ENCODE measurements at places on chromosomes 12 and 14.
A peak's percentile ranks its signal among the peaks of the same experiment; 100 is the strongest.

DNA sequence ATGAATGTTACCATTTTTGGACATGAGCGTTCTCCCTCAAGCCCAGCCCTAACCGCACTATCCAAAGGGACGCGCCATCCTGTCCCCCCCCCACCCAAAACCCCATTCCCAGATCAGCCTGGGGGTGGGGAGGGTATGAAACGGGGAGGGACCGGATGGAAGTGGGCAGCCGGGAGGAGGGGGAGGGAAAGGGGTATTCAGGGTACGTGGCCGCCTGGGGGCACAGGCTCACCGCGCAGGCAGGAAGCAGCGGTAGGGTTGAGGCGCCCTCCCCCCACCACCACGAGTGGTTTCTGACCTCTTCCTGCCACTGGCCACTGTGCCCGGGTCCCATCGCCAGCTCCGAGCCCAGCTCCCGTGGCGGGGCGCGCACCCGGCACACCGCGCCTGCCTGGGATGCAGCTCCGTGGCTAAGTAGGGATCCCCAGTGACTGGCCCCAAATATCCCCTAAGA, 1.4 kb downstream of the ACTN1 start:
- peak; percentile 47 for DNase-seq

DNA sequence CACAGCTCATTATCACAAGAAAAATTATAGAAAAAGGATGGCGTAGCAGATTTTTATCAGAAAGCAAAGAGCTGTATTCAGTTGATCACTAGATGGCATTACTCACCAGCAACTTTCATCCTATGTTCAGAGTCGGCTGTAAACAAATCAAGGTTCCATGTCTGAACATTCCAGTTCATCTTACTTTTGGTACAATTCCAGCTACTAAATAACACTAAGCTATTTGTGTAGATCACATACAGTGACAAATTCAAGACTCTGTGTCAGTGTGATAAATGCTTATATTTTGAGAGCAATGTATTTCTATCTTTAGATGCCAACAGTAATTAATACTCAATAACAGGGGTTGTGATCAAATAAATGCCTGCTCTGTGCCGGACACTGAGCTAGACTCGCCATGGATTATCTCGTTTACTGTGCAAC, 30.1 kb downstream of the NRDE2 start:
- no peak for DNase-seq

GRCh38 chr14:89549381-89550125, 132.5 kb upstream of the FOXN3 start:
- DNase-seq = no peak

DNA sequence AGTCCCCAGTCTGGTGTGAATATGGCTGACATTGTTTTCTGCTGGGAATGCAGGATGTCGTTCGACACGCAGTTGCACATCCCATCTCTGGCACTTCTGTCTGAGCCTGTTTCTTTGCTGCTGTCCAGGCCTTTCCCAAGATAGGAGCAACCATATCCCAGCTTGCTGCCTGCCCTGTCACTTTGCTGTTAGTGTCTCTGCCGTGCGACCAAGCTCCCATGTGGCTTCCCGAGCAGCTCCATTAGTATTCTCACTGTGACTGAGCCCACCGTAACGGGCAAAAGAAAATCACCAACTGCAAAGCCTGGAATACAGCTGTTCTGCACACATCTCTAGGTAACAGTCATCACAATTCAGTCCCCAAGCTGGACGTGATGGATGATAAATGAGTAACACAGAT, 66.0 kb upstream of the CPSF6 start:
- DNase-seq = no peak

- DNase-seq = no peak
These were observed 6.3 kb upstream of the MLXIP start for GRCh38 chr12:122072031-122072970.

DNA sequence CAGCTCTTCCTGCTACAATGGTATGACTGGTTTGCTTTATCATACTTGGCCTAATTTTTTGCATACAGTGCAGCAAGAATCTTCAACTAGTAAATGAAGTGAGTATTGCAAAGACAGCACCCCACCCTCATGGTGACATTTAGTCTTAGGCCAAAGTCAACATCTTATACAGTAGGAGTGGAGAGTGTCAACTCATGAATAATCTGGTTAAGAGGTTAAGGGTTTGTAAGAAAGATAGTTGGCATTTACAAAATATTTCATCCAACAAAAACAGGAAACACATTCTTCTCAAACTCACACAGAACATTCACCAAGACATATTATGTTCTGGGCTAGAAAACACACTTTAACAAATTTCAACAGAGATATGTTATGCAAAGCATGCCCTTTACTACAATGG, 2.2 kb upstream of the OAS1 start:
- DNase-seq = no peak

DNA sequence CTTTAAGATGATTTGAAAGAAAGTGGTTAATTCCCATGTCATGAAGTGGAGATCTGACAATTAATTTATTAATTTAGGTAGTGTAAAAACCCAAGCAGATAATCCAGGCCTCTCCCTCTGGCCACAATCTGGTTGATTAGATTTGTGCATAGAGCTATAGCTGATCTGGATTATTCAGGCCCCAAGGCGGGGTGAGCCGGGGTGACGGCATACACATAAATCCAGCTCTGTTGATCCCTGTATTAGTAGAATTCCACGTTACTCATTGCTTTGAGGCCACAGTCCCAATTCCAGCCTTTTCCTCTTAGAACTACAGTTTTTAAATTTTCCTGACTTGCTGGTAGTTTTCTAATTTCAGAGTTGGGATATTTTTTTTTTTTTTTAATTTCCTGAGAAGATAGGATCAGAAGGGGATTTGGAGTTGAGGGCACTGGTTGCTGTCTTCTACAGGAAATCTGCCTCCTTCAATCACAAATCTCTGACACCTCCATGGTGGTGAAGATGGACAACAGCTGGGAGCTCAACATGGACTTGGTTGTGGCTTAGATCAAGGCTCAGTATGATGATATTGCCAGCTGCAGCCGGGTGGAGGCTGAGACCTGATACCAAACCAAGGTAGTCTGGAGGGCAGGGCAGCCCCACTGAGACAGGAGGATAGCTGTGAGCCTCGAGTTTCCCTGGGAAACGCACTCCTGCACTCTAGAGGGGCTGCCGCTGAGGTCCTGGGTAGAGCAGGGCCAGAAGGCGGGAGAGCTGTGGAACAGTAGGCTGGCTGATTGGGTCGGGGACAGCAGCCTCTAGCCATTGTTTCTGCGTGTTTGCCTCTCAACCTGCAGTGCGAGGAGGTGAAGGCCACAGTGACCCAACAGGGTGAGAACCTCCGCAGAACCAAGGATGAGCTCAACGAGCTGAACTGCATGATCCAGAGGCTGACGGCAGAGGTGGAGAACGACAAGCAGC, 19.4 kb downstream of the KRT85 start:
- DNase-seq = no peak

DNA sequence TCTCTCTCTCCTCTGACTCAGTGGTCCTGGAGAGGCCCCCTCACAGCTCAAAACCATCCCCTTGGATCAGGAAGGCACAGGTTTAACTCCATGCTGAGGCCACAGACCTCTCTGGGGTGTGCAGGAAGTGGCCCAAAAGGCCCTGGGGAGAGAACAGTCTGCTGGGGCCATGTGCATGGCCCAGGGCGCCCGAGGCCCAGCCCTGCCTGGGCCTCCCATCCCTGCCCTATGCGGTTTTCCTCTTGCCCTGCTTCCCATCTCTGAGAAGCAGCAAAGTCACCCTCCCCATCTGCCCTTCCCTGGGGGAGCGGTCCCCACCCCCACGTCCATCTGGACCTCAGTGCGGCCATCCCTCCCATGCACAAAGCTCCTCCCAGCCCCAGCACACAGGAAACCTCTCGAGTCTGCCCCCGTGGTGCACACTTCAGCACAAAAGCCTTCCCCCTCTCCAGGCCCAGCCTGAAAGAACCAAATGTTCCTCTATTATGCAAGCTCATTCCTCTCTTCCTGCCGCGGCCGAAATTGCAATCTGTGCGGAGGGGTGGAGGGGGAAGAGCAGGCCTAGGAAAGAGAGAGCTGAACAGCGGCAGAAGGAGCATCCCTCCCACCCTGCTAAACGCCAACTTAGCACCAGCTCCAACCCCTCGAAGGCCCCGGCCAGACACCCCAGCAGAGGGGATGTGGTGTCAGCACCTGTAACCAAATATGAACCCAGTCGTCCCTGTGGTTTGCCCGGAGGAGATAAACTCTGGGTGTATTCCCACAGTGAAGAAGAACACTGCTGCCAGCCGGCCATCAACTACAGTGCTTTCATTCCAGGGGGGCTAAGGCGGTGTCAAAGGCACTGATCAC, 108.5 kb downstream of the SCARB1 start:
- DNase-seq = peak; percentile 54

- no peak for DNase-seq
These were observed 53.3 kb downstream of the KIF21A start for GRCh38 chr12:39389399-39390150.

DNA sequence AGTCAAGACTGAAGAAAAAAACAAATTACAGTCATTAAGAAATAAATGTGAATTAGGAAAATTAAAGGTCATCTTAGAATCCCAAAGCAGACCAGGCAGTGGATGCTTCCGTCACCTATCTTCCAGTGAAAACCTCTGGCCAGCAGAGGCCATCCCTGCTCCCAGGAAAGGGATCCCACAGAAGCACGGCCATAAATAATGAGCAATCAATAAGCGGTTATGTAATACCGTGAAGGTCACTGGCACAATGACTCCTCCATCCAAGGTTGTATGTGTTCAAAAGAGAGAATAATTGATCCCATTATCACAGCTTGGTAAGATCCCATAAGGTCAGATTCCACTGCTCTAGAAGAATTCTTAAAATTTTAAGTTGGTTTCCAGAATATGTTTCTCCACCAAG, 85.7 kb downstream of the PPP2R5E start:
- DNase-seq = no peak

GRCh38 chr14:103558071-103558882, 4.2 kb downstream of the BAG5 start:
- no peak for DNase-seq

DNA sequence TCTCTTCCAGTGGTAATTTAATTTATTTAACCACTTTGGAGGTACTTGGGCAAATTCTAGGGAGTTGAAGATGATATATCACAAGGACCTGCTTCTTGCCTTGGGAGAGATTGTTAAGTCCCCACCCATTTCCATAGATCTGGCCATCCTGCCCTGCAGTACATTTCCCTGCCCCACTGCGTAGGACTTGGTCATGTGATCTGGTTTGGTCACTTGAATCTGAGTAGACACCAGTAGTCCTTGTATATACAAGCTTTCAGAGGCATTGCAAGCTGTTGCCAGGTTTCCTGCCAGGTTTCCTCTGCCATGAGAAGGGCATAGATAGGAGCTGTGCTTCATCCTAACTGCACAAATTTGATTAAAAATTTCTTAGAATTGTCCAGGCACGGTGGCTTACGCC, 200.0 kb downstream of the ADAMTS20 start:
- DNase-seq = no peak
